ENCODE measurements at places on chromosomes 11 and 22.
A peak's percentile ranks its signal among the peaks of the same experiment; 100 is the strongest.

GRCh38 chr11:61593151-61593550 lies 12.3 kb upstream of the SYT7 start:
- DNase-seq: no peak

- no peak for DNase-seq
Observed at GRCh38 chr22:23219822-23220484, 39.6 kb downstream of the BCR start.

- no peak for DNase-seq
Observed at GRCh38 chr22:43228330-43228729, 41.4 kb upstream of the TTLL12 start.

DNA sequence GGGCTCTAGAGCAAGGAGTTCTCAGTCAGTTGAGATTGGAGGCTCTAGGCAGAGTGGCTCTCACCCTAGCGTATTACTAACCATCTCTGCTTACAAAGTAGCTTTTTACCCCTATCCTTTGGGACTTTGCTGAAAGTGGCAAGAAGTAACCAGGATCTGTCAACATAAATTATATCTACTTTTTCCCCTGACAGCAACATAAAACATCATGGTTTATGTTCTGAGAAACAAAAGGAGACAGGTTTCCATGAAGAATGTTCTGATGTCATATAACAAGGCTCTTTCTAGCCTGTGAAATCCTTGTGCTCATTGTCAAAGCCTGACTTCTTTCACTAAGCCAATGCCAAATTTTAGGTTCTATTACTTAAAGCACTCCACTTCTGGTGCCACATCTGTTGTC lies 7.2 kb upstream of the EIF3M start:
- no peak for DNase-seq

DNA sequence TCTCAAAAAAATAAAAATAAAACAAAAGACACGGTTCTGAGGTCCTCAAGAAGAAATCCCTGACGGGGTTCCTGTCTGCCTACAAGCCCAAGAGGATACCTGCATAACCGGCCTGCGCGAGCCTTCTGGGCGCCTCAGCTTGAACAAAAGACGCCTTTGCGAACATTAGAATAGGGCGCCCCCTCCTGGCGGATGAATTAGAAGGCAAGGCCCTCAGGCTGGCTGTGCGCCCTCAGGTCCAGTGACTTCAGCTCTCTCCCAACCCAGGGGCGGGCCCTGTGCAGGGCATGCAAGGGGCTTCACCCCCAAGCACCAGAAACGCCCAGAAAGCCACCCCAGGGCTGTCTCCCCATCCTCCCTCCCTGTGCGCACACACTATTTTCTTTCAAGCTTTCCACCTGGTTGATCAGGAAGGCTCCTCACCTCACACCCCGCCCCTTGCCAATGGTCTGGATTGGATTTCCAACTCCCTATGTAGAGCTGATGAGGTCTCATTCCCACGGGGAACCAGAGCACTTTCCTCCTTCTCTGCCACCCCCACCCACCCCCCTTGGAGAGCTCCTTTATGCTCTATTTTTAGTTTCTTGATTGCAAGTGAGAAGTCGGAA lies 273.3 kb downstream of the BUD13 start:
- peak; percentile 48 for DNase-seq

DNA sequence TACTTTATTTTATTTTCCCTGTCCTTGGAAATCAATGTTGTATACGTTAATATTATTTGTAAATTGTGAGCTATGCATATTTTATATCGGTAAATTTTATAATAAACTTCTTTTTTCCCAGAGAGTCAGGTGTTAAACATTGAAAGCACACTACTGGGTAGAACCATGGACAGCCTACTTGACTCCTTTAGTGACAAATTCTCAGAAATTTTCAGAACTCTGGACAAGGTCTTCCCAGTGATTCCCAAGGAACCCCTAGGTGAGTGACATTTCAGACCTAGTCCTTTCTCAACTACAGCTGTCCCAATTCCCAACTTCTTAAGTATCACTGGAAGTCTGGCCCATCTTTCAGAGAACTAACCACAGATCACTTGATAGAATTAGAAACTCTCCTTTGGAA lies 107.2 kb downstream of the RCN1 start:
- no peak for DNase-seq

DNA sequence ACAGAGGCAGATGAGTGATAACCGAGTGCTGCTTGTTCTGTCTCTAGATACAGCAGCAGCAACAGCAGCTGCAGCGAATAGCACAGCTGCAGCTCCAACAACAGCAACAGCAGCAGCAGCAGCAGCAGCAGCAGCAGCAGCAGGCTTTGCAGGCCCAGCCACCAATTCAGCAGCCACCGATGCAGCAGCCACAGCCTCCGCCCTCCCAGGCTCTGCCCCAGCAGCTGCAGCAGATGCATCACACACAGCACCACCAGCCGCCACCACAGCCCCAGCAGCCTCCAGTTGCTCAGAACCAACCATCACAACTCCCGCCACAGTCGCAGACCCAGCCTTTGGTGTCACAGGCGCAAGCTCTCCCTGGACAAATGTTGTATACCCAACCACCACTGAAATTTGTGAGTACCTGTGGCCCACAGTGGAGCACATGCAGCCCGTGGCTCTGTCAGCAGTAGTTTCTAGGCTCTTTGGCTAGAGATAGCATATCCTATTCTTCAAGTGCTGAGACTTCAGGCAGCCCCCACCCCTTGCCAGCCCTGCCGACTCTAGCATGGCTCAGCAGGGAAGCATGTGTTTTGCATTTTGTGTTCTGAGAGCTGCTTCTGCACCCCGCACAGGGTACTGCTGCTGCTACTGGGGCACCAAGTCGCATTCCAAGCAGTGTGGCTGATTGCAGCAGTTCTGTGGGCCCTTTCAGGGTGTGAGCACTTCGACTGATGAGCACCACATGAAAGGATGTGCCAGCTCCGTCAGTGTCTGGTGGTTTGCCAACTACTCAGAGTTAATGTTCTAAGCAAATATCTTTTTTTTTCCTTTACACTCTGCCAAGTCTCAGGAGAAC lies 59.2 kb downstream of the MED15 start:
- DNase-seq: peak; percentile 55

- no peak for DNase-seq
Observed at GRCh38 chr11:107590460-107591377, at the start of gene ELMOD1. ELMOD1 (plus strand) TSS chr11:107591147; CDS start chr11:107618190, 27,043 bp downstream.

DNA sequence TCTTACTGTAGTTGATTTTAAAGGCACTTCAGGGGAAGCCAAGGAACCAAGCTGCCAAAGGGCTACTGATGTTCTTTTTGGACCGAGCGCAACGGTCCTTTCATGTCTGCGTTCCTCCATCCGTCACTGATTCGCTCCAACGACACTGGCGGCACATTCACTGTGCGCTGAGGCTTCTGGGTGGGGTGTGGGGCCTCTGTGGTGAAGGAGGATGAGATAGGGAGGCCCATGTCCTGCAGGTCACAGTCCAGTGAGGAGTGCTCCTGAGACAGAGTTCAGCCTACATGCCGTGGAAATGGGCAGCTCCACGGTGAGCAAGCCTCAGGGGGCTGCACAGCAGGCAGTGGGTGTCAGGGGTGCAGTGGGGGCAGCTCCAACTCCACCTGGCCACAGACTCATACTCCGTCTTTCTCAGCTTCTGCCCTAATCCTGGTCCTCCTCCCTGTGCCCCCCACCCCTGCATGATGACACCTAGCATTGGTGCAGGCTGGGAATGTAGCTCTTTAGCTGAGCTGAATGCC lies 87.8 kb upstream of the SHANK2 start:
- no peak for DNase-seq

- no peak for DNase-seq
Observed at GRCh38 chr22:26725012-26725676, 67.8 kb downstream of the MIAT start.

DNA sequence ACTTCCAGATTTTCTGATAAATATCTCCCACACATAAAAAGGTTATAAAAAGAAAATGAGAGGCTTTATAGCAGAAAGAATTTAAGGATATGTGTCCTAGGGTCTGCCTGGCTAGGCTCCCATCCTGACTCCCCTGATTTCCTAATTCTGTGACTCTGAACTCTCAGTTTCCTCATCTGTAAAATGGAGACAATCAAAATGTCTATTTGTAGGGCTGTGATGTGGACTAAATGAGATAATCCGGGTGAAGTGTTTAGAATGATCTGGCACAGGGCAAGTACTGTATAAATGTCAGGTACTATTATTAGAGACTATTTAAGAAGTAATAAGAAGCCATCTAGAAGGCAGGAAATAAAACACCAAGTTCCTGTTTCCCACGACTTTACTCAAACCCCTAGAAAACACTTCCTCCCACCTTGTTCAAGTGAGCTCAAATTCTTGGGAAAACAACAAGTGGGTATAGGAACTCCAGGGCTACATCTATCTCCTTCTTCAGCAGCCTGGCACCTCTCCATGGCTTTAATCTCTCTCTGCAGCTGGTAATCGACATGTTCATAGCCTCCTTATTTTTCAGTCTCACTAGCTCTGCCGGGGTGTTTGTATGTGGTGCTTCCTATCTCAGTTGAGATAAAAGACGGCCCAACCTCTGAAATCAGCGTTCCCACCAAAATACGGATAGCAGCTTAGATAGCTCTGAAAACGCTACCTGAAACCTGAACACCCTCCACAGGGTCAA lies 6.7 kb downstream of the ASCC2 start:
- no peak for DNase-seq

GRCh38 chr11:92388380-92388779 lies 163.8 kb downstream of the FAT3 start:
- no peak for DNase-seq

- DNase-seq: no peak
Observed at GRCh38 chr11:80054582-80055165, 613.8 kb upstream of the TENM4 start.

- no peak for DNase-seq
Observed at GRCh38 chr11:71476926-71477640, 24.1 kb downstream of the NADSYN1 start.

DNA sequence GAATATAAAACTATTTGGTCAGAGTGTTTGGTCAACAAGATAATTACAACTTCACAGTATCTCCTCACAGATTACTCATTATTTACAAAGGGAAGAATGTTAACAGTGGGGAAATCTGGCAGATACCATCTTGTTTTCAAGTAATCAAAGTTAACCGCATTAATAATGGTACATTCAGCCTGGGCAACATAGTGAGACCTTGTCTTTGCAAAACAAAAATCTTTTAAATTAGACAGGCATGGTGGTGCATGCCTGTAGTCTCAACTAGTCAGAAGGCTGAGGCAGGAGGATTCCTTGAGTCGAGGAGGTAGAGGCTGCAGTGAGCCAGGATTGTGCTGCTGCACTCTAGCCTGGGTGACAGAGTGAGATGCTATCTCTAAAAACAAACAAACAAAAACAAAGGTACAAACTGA lies 78.5 kb downstream of the ACER3 start:
- DNase-seq: no peak

GRCh38 chr11:125649465-125650166 lies 24.7 kb downstream of the CHEK1 start:
- no peak for DNase-seq

DNA sequence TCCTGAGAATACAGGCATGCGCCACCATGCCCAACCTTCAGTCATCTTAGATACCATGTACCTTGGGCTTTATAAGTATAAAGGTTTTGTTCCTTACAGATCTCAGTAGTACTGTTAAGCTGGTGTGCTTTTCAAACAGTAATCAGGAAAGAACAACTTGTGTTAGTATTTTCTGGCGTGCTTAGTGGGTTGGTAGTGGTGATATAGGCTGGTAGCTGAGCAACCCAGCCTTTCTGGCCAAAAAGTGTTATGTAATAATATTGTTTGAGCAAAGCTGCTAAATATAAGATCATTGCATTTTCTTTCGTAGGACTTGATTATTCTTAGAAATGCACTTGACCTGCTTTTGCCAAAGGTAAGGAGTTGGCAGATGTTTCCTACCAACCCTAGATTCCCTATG lies 6.5 kb downstream of the ADSL start:
- no peak for DNase-seq

GRCh38 chr11:30000986-30001750 lies 15.7 kb downstream of the KCNA4 start:
- no peak for DNase-seq

DNA sequence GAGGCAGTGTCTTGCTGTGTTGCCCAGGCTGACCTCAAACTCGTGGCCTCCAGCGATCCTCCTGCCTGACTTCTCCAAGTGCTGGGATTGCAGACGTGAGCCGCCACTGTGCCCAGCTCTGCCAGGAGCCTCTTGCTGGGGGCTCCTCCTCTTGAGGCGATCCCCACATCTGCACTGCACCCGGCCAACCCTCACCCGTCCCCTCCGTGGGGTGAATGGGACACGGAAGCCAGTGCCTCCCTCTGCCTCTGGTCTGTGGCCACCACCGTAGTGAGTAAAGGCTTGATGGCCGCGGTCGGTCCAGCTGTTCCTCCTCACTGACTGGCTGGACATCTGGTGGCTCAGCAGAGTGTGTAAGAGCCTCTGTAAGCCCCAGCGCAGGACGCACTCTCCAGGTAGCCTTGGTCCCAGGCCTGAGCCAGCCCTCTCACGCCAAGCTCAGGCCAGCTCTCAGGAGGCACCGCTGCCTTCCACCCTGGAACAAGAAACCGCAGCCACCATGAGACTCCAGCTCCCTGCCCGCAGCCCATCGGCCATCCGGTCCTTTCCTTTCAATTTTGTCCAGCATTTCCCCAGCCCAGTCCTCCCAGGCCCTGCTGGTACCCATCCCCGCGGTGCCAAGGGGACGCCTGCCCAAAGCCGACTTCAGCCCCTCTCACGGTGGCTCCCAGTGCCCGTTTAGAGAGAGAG lies 100.3 kb downstream of the BRD1 start:
- no peak for DNase-seq

GRCh38 chr11:59247531-59248227 lies 35.0 kb upstream of the MPEG1 start:
- DNase-seq: peak; percentile 49

DNA sequence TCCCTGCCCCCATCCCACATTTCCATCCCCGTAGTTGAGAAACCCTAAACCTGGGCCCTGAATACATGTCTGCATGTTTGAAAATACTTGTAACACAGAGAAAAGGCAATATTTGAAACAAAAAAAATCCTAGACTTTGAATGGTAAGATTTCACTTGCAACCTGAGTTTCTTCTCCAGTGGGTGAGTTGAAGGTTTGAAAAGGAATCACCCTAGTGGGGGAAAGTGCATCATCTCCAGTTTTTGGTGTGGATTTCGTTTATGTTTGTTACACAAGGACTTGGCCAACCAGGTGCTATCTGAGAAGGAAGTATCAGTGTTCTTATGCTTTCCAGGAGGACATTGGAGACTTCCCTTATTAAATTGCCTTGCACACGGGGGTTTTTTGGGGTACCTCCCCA lies 90.4 kb downstream of the ABTB2 start:
- DNase-seq: no peak

GRCh38 chr11:57430952-57431351 lies 4.0 kb upstream of the SLC43A3 start:
- no peak for DNase-seq
